ENCODE measurements at places on chromosomes 12 and 14.

DNA sequence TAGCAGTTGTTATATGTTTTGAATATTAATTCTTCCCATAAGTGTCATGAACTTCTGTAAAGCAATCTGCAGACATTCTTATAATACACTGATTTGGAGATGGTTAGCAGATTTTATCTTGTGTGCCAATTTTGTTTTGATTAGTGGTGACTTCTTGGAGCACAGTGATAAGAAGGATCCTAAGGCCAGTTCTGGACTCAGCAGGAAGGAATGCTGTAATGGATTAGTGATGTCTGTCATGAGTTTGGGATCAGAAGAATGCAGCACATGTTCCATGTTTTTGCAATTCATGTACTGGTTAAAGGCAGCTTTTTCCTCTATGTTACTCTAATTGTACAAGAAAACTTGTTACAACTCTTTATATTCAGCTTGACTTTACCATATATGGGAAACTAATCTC is 91.5 kb downstream of the UNC79 start:
- DNase-seq = no peak

DNA sequence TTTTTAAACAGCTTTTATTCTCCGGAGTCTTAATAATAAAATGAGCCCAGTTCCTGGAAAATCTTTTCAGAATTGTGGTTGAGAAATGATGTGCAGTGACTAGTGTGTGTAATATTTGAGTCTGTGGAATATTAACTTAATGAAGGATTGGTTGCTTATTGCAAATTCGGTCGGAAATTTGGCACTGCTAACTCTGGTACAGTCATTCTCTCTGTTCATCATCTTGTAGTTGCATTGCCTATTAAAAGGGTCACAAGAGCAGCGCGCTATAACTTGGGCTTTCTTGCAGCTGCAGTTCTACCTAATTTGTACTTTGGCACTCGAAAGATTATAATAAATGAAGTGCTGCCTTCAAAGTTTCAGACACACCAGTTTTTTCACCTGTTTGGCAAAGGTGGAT is 146.0 kb downstream of the FLRT2 start:
- DNase-seq = no peak

- DNase-seq = no peak
These were observed 204.0 kb upstream of the AVPR1A start for GRCh38 chr12:63354969-63355368.

DNA sequence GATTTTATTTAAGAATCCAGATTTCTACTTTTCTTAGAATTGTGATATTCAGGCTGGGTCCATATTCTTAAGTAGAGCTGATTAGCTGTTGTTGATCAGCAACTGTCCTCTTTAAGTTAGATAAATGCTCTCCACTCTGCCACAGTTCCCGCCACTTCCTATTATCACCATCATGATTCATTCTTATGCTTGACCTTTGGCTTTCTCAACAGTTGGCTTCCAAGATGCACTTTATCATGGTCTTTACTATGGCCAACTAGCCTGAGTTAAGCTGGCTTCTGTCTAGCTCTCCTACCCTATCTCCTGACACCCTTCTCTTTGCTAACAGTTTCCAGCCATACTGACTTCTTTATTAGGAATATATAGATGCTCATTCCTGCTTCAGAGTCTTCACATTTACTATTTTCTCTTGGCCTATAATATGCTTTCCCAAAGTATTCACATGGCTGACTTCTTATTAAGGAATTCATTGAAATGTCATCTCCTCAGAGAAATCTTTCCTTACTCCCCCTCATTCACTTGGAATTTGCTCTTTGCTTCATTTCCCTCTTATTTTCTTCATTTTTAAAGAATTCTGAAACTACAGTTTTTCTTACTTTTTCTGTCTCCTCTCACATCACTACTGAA is 149.0 kb upstream of the IGF1 start:
- no peak for DNase-seq

- no peak for DNase-seq
These were observed 63.5 kb downstream of the ST8SIA1 start for GRCh38 chr12:22271023-22271422.

GRCh38 chr12:120324841-120325417 is 2.6 kb downstream of the PLA2G1B start:
- no peak for DNase-seq
